ENCODE measurements at places on chromosomes 3 and 15.

DNA sequence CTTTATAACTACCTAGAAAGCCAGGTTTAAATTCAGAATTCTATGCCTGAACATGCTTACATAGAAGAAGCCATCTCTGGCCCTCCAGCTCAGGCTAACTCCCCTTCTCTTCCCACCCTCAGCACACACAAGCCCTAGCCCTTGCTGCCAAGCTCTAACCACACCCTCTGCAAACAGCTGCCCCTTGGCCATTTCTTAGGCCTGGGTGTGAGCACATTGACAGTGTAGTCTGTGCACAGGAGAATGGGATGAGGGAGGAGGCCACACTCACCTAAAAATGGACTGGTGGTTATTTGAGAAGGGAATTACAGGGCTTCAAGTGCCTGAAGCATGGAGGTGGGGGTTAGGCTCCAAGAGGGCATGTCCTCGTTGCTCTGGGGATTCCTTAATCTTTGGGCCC is 42.3 kb upstream of the SLC25A36 start:
- no peak for DNase-seq

GRCh38 chr15:64379216-64379960 is 1.9 kb downstream of the PCLAF start:
- DNase-seq = no peak

DNA sequence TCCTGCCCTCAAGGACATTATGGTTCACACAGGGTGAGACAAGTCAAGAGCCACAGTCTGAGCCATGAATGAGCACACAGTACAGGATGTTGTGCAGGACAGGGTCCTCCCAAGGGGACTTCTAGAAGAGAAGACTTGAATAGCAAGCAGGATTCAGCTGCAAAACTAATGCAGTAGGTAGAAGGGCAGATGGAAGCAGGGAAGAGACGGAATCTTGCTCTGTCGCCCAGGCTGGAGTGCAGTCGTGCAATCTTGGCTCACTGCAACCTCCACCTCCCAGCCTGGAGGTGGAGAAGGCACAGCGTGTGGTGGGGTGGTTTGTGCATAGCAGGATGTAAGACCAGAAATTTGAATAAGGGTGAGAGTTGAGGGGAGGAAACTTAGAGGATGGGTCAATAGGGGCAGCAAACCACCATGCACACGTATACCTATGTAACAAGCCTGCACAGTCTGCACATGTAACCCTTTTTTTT is 8.0 kb downstream of the BCL2L10 start:
- no peak for DNase-seq

- DNase-seq = no peak
Measured at GRCh38 chr3:133374708-133375402, 25.0 kb upstream of the BFSP2 start.

DNA sequence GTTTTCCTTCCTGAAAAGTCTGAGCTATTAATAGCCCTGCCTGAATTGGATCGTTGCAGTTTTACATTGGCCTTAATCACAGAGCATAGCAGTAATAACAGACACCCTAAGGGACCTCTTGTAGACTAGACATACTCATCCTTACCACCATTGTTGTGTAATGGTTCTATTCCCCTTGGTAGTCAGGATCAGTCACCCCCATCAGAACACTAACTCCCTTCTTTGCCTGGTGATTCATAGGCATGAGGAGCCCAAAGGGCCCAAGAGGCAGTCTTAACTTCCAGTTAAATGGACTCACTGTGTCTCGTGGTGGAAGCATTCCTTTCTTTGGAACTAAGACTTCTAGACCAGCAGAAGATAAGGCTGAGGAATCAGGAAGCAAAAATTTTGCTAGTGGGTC is 20.2 kb downstream of the CGGBP1 start:
- DNase-seq = no peak
